ENCODE measurements at places on chromosomes 2 and 18. TPM values are rescaled to one million over a fixed set of nuclear protein-coding genes. Genes with fewer than 3 reads are reported as not detected.

MAP3K19 gene
- not detected for total RNA-seq

FBLN7 gene
- total RNA-seq = 0.59 TPM

TGFA gene
- total RNA-seq = 8.7 TPM

OTOS gene
- not detected for total RNA-seq

FOXI3 gene
- total RNA-seq = not detected
